A549 treated with GW870086 at 1 μM for 4 hours (cell line): ENCODE measurements at places on chromosomes 3 and 15. TPM values are rescaled to one million over a fixed set of nuclear protein-coding genes. Genes with fewer than 3 reads are reported as not detected.

The LCTL gene
- not detected in 5 replicates for total RNA-seq

The PIK3CB gene
- 13.9 to 18.9 TPM (median 16.9 TPM) in 5 replicates for total RNA-seq

The CLDN11 gene
- 0.17 to 0.32 TPM (median 0.28 TPM) in 4 of 5 replicates, not detected in the other for total RNA-seq

The GFM1 gene
- total RNA-seq, result 36.8 to 64.8 TPM (median 43.3 TPM) in 5 replicates

The PLA2G4B gene
- total RNA-seq, result 0.98 to 2.3 TPM (median 2.1 TPM) in 5 replicates

The SCAANT1 gene
- total RNA-seq, result not detected in 5 replicates

The ZBED2 gene
- 0.11 to 0.29 TPM (median 0.16 TPM) in 5 replicates for total RNA-seq

The PIERCE2 gene
- 2.5 to 4.0 TPM (median 3.6 TPM) in 5 replicates for total RNA-seq

The NFKBIZ gene
- total RNA-seq, result 4.9 to 7.6 TPM (median 6.6 TPM) in 5 replicates

The ADCY5 gene
- total RNA-seq, result 0.34 to 0.81 TPM (median 0.43 TPM) in 5 replicates

The LMLN gene
- 1.4 to 2.7 TPM (median 2.5 TPM) in 5 replicates for total RNA-seq

The PIGBOS1 gene
- total RNA-seq, result 21.3 to 34.6 TPM (median 24.3 TPM) in 5 replicates

The GRIP2 gene
- 1.0 to 2.0 TPM (median 1.6 TPM) in 5 replicates for total RNA-seq

The MOBP gene
- 0.09 to 0.37 TPM in 2 of 5 replicates, not detected in the others for total RNA-seq

The INKA1 gene
- 1.1 to 2.3 TPM (median 1.9 TPM) in 5 replicates for total RNA-seq

The LDHAL6B gene
- not detected in 5 replicates for total RNA-seq

The SPATA12 gene
- 0.25 to 0.44 TPM (median 0.39 TPM) in 5 replicates for total RNA-seq

The SNRK gene
- total RNA-seq, result 3.6 to 5.3 TPM (median 4.5 TPM) in 5 replicates

The SKOR1 gene
- 0.03 to 0.10 TPM (median 0.05 TPM) in 5 replicates for total RNA-seq

The H1-8 gene
- not detected in 5 replicates for total RNA-seq

The UTS2B gene
- total RNA-seq, result not detected in 5 replicates

The PPP1R2 gene
- 13.9 to 21.9 TPM (median 18.6 TPM) in 5 replicates for total RNA-seq

The GOLGA8J gene
- 0.10 TPM in 1 of 5 replicates, not detected in the others for total RNA-seq

The IP6K1 gene
- 19.7 to 24.1 TPM (median 21.3 TPM) in 5 replicates for total RNA-seq

The RGMA gene
- 0.17 to 0.69 TPM (median 0.27 TPM) in 5 replicates for total RNA-seq

The MAPK6 gene
- 40.9 to 59.8 TPM (median 53.7 TPM) in 5 replicates for total RNA-seq

The KBTBD13 gene
- not detected in 5 replicates for total RNA-seq

The MESP2 gene
- total RNA-seq, result 0.30 to 0.47 TPM (median 0.41 TPM) in 5 replicates

The TMC3 gene
- total RNA-seq, result not detected in 5 replicates
